ENCODE measurements at places on chromosomes 2 and 18.

DNA sequence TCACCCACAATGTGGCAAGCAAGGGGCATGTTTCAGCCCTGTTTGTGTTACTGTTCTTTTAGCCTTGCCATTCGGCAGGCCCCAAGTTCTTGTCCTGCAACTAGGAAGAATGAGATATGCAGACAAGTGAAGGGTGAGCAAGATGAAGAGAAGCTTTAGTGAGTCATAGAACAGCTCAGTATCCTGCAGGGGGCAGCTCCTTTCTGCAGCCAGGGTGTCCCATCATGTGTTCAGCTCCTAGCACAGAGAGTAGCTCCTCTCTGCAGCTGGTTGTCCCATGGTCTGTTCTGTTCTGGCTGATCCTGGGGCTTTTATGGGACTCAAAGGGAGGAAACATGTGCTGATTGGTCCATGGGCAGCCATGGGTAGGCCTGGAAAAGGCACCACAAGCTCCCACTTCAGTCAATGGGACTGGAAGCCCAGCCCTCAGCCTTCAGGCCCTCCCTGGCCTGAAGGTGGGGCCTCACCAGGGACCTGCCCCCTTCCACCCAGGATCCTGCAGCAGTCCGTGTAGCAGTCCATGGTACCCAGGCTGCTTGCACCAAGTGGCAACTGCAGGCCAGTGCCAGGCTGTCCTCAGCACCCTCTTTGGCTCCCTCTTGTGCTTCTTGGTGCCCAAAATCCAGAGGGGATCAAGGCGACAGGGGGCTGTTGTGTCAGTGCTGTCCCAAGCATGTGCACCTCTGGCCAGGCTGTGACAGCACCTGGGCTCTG, 326.4 kb downstream of the NR4A2 start:
- no peak for DNase-seq

DNA sequence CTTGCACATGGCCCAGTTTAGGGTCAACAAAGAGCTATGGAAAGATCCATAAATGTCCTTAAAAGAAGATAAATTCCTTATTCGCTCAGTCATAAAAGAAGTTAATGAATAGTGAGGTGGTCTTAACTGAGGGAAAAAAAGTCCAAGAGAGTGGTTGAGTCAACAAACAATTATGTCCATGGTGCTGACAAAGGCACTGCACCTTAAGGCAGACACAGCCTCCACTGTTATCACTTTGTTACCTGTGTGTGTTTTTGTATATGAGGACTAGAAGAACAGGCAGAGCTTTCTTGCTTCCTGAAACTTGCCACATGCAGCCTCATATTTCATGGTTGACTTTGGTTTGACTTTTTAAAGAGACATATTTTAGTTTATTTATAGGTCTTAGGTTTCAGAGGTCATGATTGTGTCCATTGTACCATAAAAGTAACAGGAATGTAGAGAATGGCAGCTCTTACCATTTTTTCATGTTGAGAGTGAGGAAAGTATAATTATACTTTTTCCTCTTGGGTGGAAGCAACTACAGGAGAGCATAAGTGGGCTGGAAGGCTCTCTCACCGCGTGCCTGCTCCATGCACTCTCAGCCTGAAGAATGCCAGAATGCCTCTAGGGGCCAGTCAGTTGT, 93.6 kb downstream of the XRCC5 start:
- DNase-seq = no peak

- DNase-seq = no peak
Observed at GRCh38 chr2:50402654-50402960, 629.3 kb downstream of the NRXN1 start.

DNA sequence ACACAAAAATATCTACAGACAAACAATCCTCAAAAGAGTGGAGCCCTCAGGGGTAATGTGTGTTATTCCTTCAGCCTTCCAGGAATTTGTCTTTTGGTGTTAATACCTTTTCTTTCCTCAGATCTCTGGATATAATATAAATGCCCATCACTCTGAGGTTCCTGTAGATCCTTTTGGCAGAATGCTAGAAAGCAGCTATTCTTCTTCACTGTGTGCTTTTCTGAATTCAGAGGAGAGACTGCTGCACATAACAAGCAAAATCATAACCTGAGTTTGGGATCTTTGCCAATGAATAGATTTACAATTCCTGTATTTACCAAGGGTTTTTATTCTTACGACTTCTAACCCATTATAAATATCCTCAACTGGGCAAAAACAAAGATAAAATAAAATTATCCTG, 57.3 kb downstream of the KLF7 start:
- DNase-seq = no peak

Data from NCI-H1694 (cell line).